ENCODE measurements at places on chromosomes 1 and 21. TPM values are rescaled to one million over a fixed set of nuclear protein-coding genes. Genes with fewer than 3 reads are reported as not detected.

DNA sequence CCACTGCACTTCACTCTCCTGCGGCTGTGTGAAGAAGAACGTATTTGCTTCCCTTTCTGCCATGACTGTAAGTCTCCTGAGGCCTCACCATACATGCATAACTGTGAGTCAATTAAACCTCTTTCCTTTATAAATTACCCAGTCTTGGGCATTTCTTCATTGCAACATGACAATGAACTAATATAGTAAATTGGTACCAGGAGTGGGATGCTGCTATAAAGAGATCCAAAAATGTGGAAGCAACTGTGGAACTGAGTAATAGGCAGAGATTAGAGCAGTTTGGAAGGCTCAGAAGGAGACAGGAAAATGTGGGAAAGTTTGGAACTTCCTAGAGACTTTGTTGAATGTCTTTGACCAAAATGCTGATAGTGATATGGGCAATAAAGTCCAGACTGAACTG is 1907.9 kb downstream of the MRPL39 start:
- no peak for DNase-seq

GRCh38 chr1:163367721-163368120 is 46.0 kb downstream of the NUF2 start:
- DNase-seq: no peak

The AMY1A gene
- not detected for total RNA-seq

The DMBX1 gene
- not detected for total RNA-seq
